ENCODE measurements at places on chromosomes 1 and 21. TPM values are rescaled to one million over a fixed set of nuclear protein-coding genes. Genes with fewer than 3 reads are reported as not detected.
A peak's percentile ranks its signal among the peaks of the same experiment; 100 is the strongest.

- H3K36me3 ChIP-seq, result no peaks in the 10 kb centered on the region
- peaks cover 11% of the 10 kb centered on the region for H3K4me1 ChIP-seq
- H3K27ac ChIP-seq, result peak overlapping the region; percentile 46
- no peak overlapping the region for H3K4me3 ChIP-seq
- no peaks in the 10 kb centered on the region for H3K27me3 ChIP-seq
Measured at GRCh38 chr1:246837418-246838117, 94.2 kb downstream of the AHCTF1 start.

DNA sequence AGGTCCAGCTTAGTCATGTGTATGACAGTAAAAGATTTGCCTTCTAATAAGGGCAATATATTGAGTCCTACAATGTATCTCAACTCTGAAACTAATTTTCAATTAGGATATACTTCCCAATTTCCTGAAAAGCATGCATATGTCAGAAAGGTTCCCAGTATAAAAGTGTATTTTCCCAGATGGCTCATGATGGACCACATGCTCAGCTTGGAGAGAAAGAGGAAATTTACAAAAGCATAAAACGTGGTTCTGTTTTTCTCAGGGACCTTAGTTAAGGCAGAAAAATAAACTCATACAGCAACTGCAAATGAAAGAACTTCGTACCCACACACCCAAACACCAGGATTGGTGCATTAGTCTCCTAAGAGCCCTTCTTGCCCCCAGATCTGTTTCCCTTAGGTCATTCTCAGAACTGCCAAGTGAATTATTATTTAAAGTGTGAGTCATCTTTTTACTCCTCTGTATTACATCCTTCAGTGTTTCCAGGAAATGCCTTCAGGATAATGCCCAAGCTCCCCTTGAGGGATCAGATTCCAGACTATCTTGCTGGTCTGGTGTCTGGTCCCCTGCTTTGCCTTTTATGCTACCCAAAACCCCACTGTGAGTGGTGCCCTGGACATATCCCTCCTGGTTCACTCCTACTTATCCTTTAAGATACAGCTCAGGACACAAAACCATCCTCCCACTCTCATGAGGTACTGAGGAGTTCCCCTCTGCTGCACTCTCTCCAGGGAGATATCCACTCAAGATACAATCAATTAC is 57.4 kb downstream of the SSX2IP start:
- peaks cover 5% of the 10 kb centered on the region for H3K27me3 ChIP-seq
- peaks cover 6% of the 10 kb centered on the region for H3K4me1 ChIP-seq
- no peak overlapping the region for H3K4me3 ChIP-seq
- no peaks in the 10 kb centered on the region for H3K36me3 ChIP-seq
- no peak for DNase-seq
- no peak overlapping the region for H3K27ac ChIP-seq

GRCh38 chr1:17001760-17002523 is 9.8 kb downstream of the ATP13A2 start:
- H3K4me3 ChIP-seq, result no peak overlapping the region
- no peak overlapping the region for H3K27ac ChIP-seq
- H3K4me1 ChIP-seq, result no peaks in the 10 kb centered on the region
- H3K36me3 ChIP-seq, result no peaks in the 10 kb centered on the region
- H3K27me3 ChIP-seq, result no peaks in the 10 kb centered on the region

DNA sequence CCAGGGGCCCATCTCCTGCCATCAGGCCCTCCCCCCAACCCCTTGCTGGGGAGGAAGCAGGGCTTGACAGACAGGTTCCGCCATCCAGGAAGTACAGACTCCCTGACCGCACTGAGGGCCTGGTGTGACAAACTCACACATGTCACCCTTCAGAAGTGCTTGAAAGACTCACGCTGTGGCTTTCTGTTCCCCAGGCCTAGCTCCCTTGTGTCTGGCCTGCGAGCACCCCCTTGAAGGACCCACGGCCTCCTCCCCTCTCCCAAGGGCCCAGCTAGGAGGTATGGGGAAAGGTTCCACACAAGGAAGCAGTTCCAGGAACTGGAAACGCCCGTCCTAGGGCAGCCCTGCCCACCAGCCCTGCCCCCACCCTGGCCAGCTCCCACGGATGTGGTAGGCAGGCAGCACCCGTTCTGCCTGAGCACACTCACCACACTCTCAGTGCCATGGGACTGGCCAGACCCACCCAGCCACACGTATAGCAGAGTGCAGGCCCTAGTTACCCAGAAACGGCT is 26.7 kb downstream of the SLC2A1 start:
- peak overlapping the region; percentile 94 for H3K27ac ChIP-seq
- H3K4me3 ChIP-seq, result peak overlapping the region; percentile 66
- DNase-seq, result peak; percentile 86
- H3K36me3 ChIP-seq, result peaks cover 9% of the 10 kb centered on the region

The AADACL4 gene
- total RNA-seq, result not detected

The ALX3 gene
- total RNA-seq, result not detected

The PSRC1 gene
- total RNA-seq, result 17.5 TPM

- H3K4me1 ChIP-seq, result peaks cover 55% of the 10 kb centered on the region
- DNase-seq, result peak; percentile 65
- no peak overlapping the region for H3K4me3 ChIP-seq
- H3K27ac ChIP-seq, result no peak overlapping the region
- H3K36me3 ChIP-seq, result no peaks in the 10 kb centered on the region
- H3K27me3 ChIP-seq, result peaks cover 68% of the 10 kb centered on the region
Measured at GRCh38 chr1:28172713-28173150, 3.8 kb downstream of the PTAFR start.

The IKBKE gene
- 21.1 TPM for total RNA-seq

DNA sequence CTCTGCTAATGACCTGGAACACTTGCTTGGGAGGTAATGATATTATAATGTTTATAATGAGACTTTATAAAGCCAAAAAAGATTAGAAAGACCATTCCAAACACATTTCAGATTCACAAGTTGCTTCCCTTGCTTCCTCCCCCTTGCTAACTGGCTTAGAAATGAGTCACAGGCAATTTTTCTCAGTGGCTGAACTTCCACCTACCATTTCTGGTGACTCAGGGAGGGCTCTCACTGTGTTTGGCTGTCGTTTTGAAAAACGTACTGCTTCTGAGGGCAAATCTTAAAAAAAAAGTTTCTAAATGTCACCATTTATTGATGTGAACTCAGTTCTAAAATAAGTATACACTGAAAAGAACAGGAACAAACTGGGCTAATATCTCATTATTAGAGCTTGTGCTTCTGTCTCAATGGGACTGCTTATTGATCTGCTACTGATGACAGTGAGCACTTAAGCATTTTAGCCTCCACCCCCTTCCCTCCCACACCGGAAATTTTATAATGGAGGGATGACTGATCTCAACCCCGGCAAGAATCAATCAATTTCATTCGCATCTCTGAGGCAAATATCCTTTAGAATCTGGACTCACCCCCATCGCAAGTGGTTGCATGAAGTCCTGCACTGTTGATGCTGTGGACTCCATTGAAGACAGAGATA is 278.3 kb downstream of the KCTD3 start:
- H3K4me3 ChIP-seq, result no peak overlapping the region
- H3K36me3 ChIP-seq, result peaks cover 3% of the 10 kb centered on the region
- H3K4me1 ChIP-seq, result no peaks in the 10 kb centered on the region
- H3K27ac ChIP-seq, result no peak overlapping the region
- H3K27me3 ChIP-seq, result no peaks in the 10 kb centered on the region

DNA sequence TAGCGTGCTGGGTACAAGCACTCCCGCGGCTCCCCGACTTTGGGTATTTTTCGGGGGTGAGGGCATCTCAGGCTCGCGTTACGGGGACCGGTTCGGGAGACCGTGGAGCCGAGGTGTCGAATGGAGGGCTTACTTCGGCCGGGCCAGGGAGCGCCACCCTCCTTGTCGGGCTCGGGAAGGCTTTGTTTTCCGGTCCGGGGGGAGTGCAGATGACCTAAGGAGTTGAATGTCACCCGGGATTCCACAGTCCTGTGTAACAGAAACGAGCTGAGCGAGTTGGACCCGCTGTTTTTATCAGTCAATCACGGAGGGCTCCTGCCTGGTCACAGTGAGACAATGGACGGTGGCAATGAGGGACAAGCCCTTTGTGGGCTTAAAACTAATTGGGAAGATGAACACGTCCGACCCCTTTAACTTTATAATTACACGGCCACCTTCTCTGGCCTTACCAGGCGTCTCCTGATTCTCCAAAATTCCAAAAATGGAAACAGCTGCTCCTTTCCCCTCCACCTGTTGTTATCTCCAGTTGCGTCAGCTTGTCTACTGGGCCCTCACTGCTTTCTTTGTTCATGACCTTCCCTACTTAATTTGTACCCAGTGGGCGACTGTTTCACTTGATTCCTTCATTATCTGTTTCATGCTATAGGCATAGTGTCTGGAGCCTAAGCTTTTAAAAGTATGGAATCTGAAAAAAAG is 929 bp upstream of the TRIM45 start:
- peak overlapping the region; percentile 83 for H3K4me3 ChIP-seq
- no peak for DNase-seq
- no peak overlapping the region for H3K27ac ChIP-seq
- H3K27me3 ChIP-seq, result peaks cover 18% of the 10 kb centered on the region
- H3K36me3 ChIP-seq, result no peaks in the 10 kb centered on the region

- DNase-seq, result no peak
- no peak overlapping the region for H3K4me3 ChIP-seq
- no peak overlapping the region for H3K27ac ChIP-seq
- H3K4me1 ChIP-seq, result peaks cover 29% of the 10 kb centered on the region
Measured at GRCh38 chr21:43912500-43912899, 47.5 kb downstream of the AGPAT3 start.

The IL12RB2 gene
- total RNA-seq, result 136 TPM

DNA sequence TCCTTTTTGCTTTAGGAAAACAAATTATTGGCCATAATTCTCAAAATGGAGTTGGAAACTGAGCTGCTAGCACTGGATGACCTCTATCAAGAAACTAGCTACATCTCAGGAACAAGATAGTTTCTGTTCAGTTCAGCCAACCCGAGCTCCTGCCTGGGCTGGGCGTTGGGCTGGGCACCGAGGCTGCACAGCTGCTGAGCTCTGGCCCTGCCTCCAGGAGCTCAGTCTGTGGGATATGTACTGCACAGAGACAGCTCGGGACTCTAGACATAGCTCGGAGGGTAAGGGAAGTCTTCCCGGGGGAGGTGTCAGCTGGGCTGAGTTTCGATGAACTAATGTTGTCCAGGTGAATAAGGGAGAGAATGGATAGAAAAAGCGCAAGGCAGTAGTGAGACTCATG is 24.5 kb upstream of the SLC1A7 start:
- peaks cover 2% of the 10 kb centered on the region for H3K27me3 ChIP-seq
- H3K4me3 ChIP-seq, result no peak overlapping the region
- no peak for DNase-seq

DNA sequence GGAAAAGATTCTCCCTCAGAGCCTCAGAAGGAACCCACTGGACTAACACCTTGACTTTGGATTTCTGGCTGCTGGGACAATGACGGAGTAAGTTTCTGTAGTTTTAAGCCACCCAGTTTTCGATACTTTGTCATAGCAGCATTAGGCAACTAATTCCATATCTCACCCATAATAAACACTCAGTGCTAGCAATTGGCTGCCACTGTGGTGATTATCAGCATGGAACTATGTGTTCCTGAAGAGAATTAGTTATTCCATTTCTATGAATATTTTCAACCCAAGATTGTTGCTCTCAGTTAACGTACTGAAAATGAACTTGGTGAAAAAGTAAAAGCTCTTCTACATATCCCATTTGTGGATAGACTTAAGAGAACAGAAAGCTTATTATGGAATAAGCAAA is 299.3 kb downstream of the DISC1 start:
- no peak overlapping the region for H3K4me3 ChIP-seq
- no peaks in the 10 kb centered on the region for H3K36me3 ChIP-seq
- H3K4me1 ChIP-seq, result peaks cover 44% of the 10 kb centered on the region

- no peaks in the 10 kb centered on the region for H3K4me1 ChIP-seq
- no peak overlapping the region for H3K27ac ChIP-seq
- DNase-seq, result no peak
- no peak overlapping the region for H3K4me3 ChIP-seq
- no peaks in the 10 kb centered on the region for H3K27me3 ChIP-seq
- H3K36me3 ChIP-seq, result peaks cover 1% of the 10 kb centered on the region
Measured at GRCh38 chr1:14165371-14165801, 433.1 kb upstream of the KAZN start.

The ZNF648 gene
- total RNA-seq, result not detected

GRCh38 chr1:221667504-221667903 is 74.4 kb downstream of the DUSP10 start:
- peaks cover 16% of the 10 kb centered on the region for H3K27me3 ChIP-seq
- peaks cover 14% of the 10 kb centered on the region for H3K4me1 ChIP-seq
- H3K36me3 ChIP-seq, result no peaks in the 10 kb centered on the region
- DNase-seq, result no peak

The SRSF4 gene
- total RNA-seq, result 141 TPM

The PRDX1 gene
- total RNA-seq, result 146 TPM

GRCh38 chr1:62625415-62625814 is 28.1 kb downstream of the ANGPTL3 start:
- peak overlapping the region; percentile 91 for H3K27ac ChIP-seq
- H3K4me3 ChIP-seq, result peak overlapping the region; percentile 10
- no peaks in the 10 kb centered on the region for H3K27me3 ChIP-seq

The S100A8 gene
- total RNA-seq, result not detected

The ETV3 gene
- 48.7 TPM for total RNA-seq

GRCh38 chr1:5998051-5998905 is 6.1 kb upstream of the NPHP4 start:
- peaks cover 19% of the 10 kb centered on the region for H3K4me1 ChIP-seq
- no peak for DNase-seq
- H3K27ac ChIP-seq, result no peak overlapping the region
- no peaks in the 10 kb centered on the region for H3K27me3 ChIP-seq
- H3K36me3 ChIP-seq, result peaks cover 3% of the 10 kb centered on the region

DNA sequence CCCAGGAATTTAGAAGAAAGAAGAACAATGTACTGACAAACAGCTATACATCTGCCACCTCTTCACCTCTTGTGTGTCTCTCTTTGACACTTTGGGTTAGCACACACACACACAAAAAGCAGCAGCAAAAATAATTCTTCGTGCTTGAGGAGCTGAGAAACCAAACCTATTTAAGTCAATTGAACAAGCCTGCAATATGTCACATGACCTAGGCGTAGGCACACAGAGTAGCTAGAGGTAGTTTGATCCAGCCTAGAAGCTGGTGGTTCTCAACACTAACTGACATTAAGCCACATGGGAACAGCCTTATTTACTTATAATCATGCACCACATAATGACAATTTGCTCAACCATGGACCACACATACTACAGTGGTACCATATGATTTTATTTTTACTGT is 32.3 kb downstream of the RRAGC start:
- H3K4me3 ChIP-seq, result no peak overlapping the region
- H3K27ac ChIP-seq, result no peak overlapping the region
- no peaks in the 10 kb centered on the region for H3K36me3 ChIP-seq
- H3K4me1 ChIP-seq, result no peaks in the 10 kb centered on the region
- no peak for DNase-seq
- H3K27me3 ChIP-seq, result peaks cover 30% of the 10 kb centered on the region

DNA sequence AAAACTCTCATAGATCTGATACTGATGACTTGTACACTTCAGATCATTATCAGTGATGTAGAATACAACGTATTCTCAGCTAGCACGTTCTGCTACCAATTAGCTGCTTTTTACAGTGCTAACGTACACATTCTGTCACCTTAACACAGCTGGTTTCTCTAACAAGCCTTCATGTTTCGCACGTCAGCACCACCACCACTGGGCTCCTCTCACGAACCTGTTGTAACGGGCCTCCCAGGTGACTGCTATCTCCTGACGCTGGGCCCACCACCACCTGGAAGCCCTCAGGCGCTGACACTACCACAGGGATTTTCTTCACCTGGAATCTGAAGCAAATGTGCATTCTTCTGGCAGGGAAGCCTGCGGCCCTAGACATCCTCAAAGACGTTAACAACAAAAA is 19.8 kb downstream of the TOMM20 start:
- peaks cover 52% of the 10 kb centered on the region for H3K4me1 ChIP-seq
- H3K27ac ChIP-seq, result no peak overlapping the region
- no peaks in the 10 kb centered on the region for H3K27me3 ChIP-seq
- no peak for DNase-seq
- H3K36me3 ChIP-seq, result peaks cover 5% of the 10 kb centered on the region

The PTCH2 gene
- 1.8 TPM for total RNA-seq
